ENCODE measurements at places on chromosomes 5 and 9. TPM values are rescaled to one million over a fixed set of nuclear protein-coding genes. Genes with fewer than 3 reads are reported as not detected.

DNA sequence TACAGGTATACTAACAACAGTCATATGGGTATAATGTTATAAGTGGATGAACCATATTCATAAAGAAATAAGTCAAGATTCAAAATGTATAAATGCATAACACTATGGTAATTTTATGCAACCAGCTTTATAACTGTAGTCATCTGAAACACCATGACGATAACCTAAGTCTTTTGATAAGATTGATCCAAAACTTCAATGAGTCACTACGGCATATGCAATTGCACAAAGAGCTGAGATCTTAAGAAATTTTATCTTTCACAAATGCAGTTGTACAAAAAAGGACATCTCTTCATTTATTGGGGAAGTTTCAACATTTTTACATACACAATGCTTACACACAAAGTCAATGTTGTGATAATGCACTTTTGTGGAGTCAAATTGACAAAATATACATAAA is 20.3 kb downstream of the FAM81B start:
- no peak for DNase-seq

The PCDHGA2 gene
- 3.7 TPM for total RNA-seq

- peak; percentile 24 for DNase-seq
Measured at GRCh38 chr5:135206862-135207261, 172.8 kb upstream of the PITX1 start.

The HTR1A gene
- not detected for total RNA-seq

DNA sequence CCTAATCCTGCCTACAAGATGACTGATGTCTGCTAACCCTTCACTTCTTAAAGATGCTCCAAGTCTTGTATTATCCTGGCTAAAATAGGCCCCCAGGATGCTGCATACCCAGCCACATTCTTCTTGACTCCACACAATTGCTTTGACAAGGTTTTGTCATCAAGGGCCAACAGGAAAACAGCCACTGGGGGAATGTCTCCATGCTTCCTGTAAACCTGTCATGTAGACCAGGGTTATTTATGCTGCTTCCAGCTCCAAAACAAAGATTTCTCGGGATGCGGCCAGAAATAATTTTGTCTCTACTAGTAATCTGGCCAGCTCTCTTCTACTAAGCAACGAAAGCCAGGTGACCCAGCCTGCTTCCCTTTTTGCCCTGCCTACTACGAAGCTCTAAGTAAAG is 53.8 kb downstream of the SHB start:
- no peak for DNase-seq
